Neural crest cell (in vitro differentiated cells): ENCODE measurements at places on chromosomes 5 and 9. TPM values are rescaled to one million over a fixed set of nuclear protein-coding genes. Genes with fewer than 3 reads are reported as not detected.

- H3K27ac ChIP-seq = no peak overlapping the region
- no peaks in the 10 kb centered on the region for H3K4me1 ChIP-seq
- peaks cover 6% of the 10 kb centered on the region for H3K27me3 ChIP-seq
- no peak overlapping the region for H3K4me3 ChIP-seq
- H3K36me3 ChIP-seq = peaks cover 3% of the 10 kb centered on the region
These were observed 205.8 kb upstream of the KIF2A start for GRCh38 chr5:62100201-62100600.

DNA sequence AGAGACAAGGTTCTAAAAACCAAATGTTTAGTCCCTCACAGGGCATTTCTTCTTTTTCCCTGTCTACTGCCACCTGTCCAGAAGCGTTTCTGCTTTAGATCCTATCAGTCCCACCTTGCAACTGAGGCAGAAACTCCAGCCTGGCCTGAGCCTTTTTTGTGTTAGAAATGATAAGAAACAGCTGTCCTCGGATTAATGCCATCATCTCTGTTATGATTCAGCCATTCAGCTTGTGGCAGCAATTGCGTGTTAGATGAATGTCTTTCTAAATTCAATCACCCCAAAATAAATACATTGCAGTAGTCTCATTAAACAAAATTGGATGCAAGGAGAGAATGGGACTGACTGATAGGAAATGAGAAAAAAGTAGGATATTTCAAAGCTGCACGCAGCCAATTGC lies 28.3 kb upstream of the FRMPD1 start:
- no peak overlapping the region for H3K27ac ChIP-seq
- no peak overlapping the region for H3K4me3 ChIP-seq
- H3K27me3 ChIP-seq = peaks cover 7% of the 10 kb centered on the region
- H3K36me3 ChIP-seq = no peaks in the 10 kb centered on the region
- no peak for DNase-seq

DNA sequence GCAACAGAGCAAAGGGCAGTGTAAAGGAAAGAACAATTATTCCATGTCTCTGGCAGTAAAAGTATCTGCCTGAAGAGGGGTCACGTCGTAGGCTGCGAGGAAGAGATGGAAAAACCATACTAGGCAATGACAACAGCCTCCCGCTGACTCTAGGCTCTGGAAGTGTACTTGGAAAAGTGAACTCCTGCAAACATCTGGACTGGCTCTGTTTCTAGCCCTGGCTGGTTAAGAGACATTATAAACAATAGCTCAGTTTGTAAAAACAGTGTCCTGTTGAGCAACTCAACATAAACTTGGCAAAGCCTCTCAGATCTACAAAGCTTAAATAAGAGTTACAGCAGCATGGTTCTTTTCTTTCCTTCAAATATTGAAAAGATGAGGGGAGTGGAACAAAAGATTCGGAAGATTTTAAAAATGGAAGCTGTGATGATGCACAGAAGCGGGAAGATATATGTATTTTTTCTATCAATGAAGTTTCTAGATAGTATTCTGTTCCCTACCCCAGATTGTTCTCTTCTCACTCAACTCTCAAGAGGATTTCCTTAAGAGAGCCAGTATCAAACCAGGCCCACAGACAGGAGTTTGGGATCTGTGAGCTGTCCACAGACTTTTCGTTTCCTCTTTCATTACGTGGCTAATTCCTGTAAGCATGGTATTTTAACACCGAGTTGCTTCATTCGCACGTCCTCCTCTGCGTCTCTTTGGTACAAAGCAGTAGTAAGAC lies 79.4 kb downstream of the SPTLC1 start:
- no peak overlapping the region for H3K27ac ChIP-seq
- H3K27me3 ChIP-seq = no peaks in the 10 kb centered on the region
- peaks cover 11% of the 10 kb centered on the region for H3K4me1 ChIP-seq
- no peak overlapping the region for H3K4me3 ChIP-seq
- peaks cover 20% of the 10 kb centered on the region for H3K36me3 ChIP-seq

DNA sequence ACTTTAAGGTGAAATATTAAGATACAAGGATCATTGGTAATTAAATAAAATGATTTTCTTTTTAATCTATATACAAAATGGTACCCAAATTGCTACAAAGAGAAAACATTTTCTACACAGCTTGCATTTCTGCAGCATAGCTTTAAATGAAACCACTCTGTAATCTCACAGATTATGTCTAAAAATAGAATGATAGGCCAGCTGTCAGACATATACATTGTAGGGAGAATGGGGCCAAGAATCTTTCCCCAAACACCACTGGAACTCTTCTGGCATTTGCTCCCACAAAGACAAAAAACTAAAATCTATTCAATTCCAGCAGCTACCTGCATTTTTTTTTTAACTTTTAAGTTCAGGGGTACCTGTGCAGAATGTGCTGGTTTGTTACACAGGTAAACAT lies 124.1 kb upstream of the NR5A1 start:
- no peak overlapping the region for H3K4me3 ChIP-seq
- no peaks in the 10 kb centered on the region for H3K36me3 ChIP-seq
- H3K4me1 ChIP-seq = no peaks in the 10 kb centered on the region
- H3K27me3 ChIP-seq = no peaks in the 10 kb centered on the region
- no peak for DNase-seq
- H3K27ac ChIP-seq = no peak overlapping the region

GRCh38 chr5:56552612-56553268 lies 262.6 kb upstream of the MAP3K1 start:
- no peaks in the 10 kb centered on the region for H3K36me3 ChIP-seq
- no peak for DNase-seq
- H3K4me1 ChIP-seq = no peaks in the 10 kb centered on the region

- H3K36me3 ChIP-seq = no peaks in the 10 kb centered on the region
- no peak overlapping the region for H3K4me3 ChIP-seq
- peaks cover 25% of the 10 kb centered on the region for H3K4me1 ChIP-seq
- H3K27ac ChIP-seq = no peak overlapping the region
- no peak for DNase-seq
These were observed 54.0 kb upstream of the ALDH1B1 start for GRCh38 chr9:38338342-38339018.

SLCO6A1 gene
- 3.9 and 4.4 TPM in 2 replicates for total RNA-seq

DNA sequence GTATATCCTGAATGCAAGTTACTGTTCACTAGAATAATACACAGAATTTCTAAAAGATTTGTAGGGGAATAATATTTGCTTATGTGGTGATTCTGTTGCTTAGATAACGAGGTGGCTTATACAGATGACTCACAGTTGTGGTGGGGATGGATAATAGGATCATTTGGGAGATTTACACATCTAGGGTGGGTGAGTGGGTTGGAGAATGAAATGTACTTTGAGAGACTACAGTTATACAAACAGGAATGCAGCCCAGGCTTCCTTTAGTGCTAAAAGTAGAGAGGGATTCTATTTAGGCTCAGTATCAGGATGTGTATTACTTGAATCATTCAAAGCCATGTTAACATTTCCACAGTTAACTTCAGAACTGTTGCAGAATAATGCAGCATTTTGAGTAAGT lies 1.8 kb downstream of the CTXN3 start:
- no peak overlapping the region for H3K27ac ChIP-seq
- DNase-seq = no peak
- peaks cover 19% of the 10 kb centered on the region for H3K4me1 ChIP-seq
- no peaks in the 10 kb centered on the region for H3K27me3 ChIP-seq
- no peaks in the 10 kb centered on the region for H3K36me3 ChIP-seq

DNA sequence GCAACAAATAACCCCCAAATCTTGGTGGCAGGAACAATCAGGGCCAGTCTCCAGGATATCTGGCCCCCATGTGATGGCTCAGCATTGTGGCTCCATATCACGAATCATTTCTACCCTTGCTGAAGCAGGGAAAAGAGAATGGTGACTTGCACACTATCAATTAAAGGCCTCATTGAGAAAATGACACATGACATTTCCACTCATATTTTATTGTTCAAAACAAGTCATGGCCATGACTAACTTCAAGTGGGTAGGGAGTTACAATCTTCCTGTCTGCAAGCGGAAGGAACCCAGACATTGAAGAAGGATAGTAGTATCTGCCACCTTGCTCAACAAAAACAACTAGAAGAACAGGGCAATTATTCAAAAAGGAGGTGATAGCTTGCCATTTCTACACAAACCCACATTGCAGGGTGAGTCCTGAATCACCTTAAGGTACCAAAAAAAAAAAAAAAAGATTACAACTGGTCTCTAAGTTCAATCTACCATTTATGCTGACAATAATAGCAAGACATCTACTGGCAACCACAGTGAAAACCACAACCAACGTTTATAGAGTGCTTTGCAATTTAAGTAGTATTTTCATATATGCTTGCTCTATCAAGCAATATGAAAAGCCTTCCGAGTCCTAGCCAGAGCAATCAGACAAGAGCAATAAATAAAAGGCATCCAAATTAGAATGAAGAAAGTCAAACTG lies 186.7 kb upstream of the DAPK1 start:
- H3K4me1 ChIP-seq = peaks cover 7% of the 10 kb centered on the region
- H3K4me3 ChIP-seq = no peak overlapping the region
- H3K36me3 ChIP-seq = no peaks in the 10 kb centered on the region
- no peak for DNase-seq
- no peaks in the 10 kb centered on the region for H3K27me3 ChIP-seq

- DNase-seq = no peak
- no peaks in the 10 kb centered on the region for H3K4me1 ChIP-seq
These were observed 111.2 kb upstream of the FAM174A start for GRCh38 chr5:100424017-100424416.

GRCh38 chr5:110339399-110339798 lies 387.1 kb downstream of the TMEM232 start:
- H3K4me1 ChIP-seq = peaks cover 5% of the 10 kb centered on the region
- H3K27me3 ChIP-seq = no peaks in the 10 kb centered on the region

SPATA31E1 gene
- total RNA-seq = 0.16 and 0.21 TPM in 2 replicates
